ENCODE measurements at places on chromosomes 12 and 14.

DNA sequence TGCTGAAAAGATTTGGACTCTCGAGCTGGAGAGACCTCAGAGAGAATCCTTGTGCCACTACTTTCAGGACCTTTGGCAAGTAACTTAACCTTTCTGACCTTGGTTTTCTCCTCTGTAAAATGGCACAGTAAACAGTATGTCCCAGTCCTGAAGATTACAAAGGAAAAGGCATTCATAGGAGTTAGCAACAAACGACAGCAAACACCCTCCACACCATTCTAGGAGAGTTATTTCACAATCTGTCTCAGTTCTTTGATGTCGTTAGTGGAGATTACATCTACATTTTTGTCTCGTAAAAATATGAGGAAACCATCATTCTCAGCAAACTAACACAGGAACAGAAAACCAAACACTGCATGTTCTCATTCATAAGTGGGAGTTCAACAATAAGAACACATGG, 205.7 kb downstream of the ITPR2 start:
- no peak for DNase-seq

DNA sequence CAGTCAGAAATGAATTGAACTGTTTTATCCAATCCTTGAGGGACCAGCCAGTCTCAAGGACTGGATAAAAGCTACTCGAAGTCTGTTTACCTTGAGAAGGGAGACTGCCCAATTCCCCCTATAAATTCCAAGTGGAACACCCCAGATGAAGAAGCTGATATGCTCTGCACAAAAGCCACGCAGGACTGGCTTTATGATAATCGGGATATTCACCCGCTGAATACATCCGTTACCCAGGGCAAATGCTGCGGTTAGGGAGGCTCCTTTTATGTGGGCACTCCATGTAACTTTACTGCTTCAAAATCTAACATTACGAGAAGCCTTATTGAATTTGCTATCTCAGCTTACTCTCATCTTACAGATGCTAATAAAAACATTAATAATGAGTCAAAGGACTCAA, 119.1 kb downstream of the DENND5B start:
- no peak for DNase-seq

GRCh38 chr12:6328945-6329702, 12.8 kb downstream of the TNFRSF1A start:
- no peak for DNase-seq

- DNase-seq: no peak
These were observed 63.9 kb downstream of the KLHL28 start for GRCh38 chr14:44897845-44898151.

- peak; percentile 86 for DNase-seq
These were observed 214.8 kb downstream of the CHST11 start for GRCh38 chr12:104671409-104672095.

DNA sequence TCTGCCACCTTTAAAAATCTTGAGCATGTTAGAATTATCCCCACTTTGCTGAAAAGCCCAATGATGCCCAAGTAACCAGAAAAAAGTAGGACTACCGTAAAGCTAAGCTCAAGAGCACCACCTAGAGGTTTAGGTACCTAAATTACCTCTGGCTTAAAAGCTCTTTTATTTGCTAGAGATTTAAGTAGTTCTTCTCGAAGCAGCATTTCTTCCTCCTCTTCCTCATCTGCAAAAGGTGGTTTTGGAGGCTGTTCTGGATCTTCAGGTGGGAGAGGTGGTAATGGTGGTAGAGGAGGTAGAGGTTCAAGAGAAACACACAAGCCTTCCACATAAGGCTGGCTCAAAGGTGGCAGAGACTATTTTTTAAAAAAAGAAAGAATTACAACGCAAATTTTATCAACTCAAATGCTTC, 26.9 kb downstream of the ZFC3H1 start:
- DNase-seq: peak; percentile 70

- DNase-seq: no peak
These were observed 20.3 kb downstream of the MED13L start for GRCh38 chr12:116257215-116257614.

GRCh38 chr12:132427999-132428935, 61.7 kb upstream of the FBRSL1 start:
- DNase-seq: no peak

DNA sequence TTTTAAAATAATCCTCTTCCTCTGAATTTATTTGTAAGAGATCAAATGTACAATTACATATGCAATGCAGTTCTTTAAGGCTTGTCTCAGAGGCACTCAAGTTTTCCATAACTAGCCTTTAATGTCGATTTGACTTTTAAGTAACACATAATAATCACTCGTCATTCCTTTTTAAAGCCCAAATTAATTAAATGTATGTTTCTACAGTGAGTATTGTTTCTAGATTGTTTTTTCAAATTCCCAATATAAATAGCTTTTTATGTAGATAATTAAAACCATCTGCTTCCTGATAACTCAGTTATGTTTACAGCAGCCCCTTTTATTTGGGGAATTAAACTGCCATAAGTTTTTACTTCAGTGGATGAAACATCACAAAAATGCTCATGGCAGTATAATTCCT, 185.1 kb downstream of the ETNK1 start:
- DNase-seq: no peak

DNA sequence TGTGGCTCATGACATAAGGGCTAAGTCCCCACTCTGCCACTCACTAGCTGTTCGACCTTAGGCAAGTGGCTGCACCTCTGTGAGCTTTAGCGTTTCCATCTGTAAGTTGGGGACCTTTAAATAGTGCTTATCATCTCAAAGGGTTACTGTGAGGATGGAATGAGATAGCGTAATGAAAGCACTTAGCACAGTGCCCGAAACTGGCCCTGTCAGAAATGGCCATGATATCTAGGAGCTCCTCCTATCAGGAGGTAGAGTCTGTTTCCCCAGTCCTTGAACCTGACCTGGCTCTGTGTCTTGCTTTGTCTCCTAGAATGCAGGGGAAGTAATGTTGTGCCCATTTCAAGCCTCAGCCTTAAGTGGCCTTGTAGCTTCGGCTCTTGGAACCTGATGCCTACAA, 211.0 kb downstream of the RBM19 start:
- DNase-seq: no peak

GRCh38 chr12:105076098-105076497, 8.2 kb downstream of the ALDH1L2 start:
- no peak for DNase-seq

DNA sequence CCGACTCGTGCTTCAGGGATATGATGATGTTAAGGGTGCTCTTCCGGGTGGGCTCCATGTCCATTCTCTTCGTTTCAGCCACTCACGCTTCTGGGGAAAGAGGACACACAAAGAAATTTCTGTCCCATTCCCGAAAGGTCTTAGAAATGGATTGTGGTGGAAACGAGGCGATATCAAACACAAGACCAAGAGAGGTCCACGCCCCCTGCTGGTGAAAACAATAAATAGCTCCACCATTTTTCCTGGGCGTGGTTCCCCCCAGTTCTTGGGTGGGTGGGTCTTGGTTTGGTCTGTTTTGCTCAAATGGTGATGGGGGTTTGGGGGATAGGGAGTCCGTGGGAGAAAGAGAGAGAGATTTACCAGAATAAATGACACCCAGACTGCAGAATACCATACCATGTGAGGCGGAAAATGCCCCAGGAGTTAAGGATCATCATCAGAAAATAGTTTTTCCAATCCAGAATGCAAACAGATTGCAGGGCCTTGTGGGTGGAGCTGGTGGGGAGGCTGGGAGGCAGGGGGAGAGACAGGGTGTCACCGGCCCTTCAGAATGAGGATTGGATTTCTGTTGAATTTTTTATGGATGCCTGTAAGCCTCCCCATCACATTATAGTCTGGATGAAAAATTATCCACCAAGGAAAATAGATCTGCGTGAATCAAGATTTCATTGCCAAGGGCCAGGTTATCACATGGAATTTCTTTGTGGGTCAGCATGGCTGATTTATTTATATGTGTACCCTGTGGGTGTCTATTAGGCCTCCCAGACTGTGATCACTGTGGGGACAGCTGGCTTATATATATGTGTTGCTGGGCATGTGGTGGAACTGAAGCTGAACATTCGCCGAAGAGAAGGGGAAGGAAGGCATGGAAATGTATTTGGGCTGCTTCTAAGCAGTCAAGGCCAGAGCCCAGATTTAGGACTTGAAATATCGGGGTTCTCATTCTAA, 55.8 kb downstream of the SRRM4 start:
- DNase-seq: no peak

DNA sequence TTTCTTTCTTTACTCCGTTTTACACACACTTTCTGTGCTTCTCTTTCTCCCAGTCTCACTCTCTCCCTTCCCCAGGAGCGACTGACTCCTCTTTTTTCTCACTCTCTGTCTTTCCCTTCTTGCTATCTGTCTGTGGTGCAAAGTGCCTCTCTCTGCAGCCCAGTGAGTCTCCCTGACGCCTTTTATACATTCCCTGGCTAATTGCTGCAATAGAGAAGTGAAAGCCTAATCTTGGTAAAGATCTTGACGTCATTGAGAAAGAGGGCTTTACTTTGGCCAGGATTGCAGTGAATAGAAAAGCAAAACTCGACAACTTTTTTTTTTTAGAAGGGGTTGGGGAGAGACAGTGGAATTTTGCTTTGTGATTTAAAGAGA, 706 bp upstream of the DIO2 start:
- DNase-seq: peak; percentile 8

DNA sequence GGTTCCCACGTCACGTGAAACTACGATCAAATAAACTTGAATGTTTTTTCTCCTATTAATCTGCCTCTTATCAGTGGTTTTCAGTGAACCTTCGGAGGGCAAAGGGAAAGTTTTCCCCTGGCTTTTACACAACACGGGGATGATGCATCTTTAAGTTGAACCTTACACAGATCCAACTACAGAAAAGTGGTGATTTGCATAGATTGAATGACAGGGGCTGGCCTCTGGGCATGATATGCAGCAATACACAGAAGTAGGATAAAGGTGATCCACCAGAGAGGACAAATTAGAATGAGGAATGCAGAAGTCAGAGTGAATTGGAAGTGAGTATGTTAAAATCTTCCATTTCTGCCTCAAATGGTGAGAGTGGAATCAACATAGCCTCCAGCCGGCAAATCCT, 11.6 kb downstream of the GSG1 start:
- no peak for DNase-seq

Measured in fibroblast of the conjunctiva (primary cell).